ENCODE measurements at places on chromosomes 2 and 18.
A peak's percentile ranks its signal among the peaks of the same experiment; 100 is the strongest.

GRCh38 chr2:47091118-47091517 is 64.0 kb downstream of the STPG4 start:
- DNase-seq = no peak

GRCh38 chr18:12652861-12653401 is 5.0 kb downstream of the SPIRE1 start:
- DNase-seq = peak; percentile 56

DNA sequence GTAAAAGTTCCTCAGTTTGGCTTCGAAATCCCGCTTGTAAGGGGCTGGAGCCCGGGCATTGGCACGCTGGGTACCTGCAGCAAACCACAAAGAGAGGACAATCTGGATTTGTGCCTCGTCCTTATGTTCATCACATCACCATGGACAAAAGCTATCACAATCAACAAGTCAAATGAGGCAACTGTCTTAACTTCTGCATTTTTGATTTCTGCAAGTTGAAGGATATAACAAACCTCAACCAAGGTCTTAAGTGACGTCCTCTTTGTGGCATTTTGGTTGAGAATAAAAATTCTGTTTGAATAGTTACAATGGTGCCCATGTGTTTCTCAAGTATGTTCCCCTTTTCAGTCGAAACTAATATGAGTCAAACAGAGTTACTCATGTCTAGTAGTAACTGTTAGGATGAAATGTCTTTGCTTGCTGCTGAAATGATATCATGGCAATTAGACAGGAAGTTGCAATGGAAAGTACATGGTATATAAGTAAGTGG is 70.8 kb upstream of the STK17B start:
- DNase-seq = no peak

DNA sequence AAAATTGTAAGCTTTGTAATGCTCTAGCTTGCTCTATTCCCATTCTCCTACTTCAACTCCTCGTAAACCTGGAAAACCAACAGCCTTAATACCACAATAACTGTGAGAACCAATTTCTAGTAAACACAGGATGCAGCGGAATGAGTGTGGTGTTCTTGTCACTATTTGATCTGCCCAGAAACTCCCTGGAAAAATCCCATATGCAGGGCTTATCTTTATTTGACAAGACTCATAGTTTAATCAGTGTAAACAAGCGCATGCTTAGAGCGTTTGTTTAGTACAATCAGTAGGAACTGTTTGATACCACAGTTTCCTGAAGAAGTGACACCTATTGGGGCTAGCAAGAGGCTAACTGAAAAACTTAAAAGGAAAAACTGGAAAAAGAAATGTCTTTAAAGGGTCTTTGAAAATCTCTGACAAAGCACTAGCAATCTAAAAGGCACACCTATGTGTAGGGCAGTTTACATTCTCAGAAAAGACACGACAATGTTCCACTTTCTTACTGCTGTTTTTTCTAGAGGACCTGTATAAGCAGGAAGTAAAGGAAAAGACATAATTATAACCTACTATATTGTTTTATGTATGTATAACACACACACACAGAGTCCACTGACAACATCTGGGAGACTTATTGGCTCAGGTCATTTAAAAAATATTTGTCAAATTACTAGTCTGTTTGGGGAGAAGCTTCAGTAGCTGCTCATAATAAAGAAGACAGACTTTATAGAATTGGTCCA is 241.4 kb upstream of the KLHL14 start:
- no peak for DNase-seq

DNA sequence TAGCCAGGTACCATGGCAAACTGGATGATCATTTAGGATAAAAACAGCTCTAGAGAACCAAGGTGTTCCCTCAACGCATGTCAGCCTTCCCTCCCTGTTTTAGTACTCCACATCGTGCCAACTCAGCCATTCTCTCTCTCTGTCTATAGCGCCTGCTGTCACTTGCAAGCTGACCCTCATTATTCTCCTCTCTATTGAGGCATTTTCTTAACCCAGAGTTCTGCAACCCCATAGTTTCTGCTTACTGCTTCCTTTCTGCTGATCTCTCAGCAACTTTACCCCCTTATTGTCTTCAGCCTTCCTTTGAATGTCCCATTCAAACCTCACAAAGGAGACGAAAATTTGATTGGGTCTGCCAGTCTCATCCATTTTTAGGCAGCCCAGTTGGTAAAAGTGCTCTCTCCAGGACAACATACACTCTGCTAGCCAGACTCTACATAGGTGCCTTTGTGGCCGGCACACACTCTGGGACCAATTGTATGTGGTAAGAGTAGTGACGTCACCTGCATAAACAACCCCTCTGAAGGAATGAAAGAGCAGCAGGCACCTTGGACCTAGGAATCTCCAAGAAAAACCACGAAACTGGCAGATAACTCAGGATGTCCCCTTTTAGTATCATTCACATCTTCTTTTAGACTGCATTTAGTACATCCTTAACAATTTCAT is 367.2 kb upstream of the KCNH7 start:
- no peak for DNase-seq

DNA sequence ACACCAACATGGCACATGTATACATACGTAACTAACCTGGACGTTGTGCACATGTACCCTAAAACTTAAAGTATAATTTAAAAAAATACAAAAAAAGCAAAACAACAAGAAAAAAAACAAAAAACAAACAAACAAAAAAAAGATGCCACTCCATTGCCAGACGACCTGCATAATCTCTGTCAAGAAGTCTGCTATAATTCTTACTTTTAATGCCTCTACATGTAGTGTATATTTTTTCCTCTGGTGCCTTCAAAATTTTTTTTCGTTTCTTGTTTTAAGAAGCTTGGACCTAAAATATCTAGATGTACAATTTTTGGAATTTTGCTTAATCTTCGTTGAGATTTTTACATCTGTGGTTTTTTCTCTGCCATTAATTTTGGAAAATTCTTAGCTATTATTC is 235.6 kb upstream of the ZNF521 start:
- DNase-seq = no peak

- no peak for DNase-seq
Measured at GRCh38 chr2:109422758-109423500, 190.8 kb downstream of the SEPTIN10 start.

GRCh38 chr2:160054984-160055725 is 7.3 kb downstream of the PLA2R1 start:
- no peak for DNase-seq

DNA sequence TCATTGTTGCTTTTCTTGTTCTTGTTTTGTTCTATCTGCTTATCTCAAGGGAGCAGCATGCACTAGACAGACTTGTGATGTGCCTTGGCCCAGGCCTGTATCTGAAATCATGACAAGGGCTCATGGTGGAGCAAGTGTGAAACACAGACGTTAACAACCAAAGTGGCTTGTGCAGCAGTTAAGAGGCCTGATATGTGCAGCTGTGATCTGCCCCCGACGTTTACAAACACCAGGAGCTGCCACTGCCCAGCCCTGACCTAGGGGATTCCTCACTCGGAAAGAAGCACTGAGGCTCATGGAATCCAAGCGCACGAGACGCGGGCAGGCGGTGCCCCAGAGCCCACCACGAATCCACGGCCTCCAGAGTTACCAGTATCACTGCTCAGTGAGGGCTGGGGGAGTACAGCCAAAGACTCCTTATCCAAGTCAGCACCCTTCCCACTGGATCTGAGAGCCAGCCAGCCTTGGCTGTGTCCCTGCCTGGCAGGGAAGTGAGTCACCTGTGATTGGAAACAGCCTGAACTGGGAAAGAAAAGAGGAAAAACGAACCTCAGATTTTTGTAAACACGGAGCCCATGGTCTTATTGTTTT is 62.3 kb upstream of the SNTG2 start:
- no peak for DNase-seq

- no peak for DNase-seq
Measured at GRCh38 chr18:34794348-34794747, 84.2 kb downstream of the DTNA start.

DNA sequence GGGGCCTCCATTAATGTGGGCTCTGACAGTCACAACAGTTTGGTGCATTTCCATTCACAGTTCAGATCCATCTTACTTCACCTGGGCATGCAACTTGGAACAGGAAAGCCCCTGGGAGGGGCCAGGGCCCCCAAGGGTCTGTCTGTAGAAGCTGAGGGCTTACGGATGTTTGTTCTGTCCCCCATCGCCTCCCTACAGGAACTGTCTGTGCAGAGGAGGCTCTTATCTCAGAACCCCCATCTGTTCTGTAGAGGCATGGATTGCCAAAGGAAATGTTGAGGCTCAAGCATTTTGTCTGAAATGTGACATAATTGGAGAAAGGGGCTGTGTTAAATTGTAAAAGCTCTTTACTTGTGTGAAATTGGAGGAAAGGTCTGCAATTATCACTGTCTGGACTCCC is 334.3 kb downstream of the CLIP4 start:
- DNase-seq = no peak

GRCh38 chr2:226578879-226579278 is 220.7 kb downstream of the IRS1 start:
- no peak for DNase-seq

- DNase-seq = no peak
Measured at GRCh38 chr2:137237055-137237454, 471.7 kb downstream of the THSD7B start.

DNA sequence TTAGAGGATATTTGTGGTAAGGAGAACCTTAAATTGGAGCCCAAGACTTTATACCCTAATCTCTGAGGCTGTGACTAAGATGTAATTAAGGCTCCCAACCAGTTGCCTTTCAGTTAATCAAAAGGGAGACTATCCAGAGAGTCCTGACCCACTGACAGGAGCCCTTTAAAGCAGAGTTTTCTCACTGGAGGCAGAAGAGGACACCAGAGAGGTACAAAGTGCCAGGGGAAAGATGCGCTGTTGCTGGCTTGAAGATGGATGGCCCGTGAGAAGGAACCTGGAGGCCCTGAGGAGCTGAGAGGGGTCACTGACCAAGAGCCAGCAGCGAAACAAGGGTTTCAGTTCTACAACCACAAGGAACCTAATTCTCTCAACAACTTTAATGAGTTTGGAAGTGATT is 137.3 kb downstream of the TMEM131 start:
- no peak for DNase-seq

- DNase-seq = peak; percentile 37
Measured at GRCh38 chr2:202317080-202317857, 51.7 kb downstream of the NOP58 start.

DNA sequence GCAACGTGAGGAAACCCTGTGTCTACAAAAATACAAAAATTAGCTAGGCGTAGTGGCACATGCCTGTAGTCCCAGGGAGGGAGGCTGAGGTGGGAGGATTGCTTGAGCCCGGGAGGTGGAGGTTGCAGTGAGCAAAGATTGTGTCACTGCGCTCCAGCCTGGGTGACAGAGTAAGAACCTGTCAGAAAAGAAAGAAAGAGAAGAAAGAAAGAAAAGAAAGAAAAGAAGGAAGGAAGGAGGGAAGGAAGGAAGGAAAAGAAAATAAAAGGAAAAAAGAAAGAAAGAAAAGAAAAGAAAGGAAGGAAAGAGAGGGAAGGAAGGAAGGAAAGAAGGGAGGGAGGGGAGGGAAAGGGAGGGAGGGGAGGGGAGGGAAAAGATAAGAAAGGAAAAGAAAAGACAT is 89.9 kb upstream of the HPCAL1 start:
- DNase-seq = no peak

DNA sequence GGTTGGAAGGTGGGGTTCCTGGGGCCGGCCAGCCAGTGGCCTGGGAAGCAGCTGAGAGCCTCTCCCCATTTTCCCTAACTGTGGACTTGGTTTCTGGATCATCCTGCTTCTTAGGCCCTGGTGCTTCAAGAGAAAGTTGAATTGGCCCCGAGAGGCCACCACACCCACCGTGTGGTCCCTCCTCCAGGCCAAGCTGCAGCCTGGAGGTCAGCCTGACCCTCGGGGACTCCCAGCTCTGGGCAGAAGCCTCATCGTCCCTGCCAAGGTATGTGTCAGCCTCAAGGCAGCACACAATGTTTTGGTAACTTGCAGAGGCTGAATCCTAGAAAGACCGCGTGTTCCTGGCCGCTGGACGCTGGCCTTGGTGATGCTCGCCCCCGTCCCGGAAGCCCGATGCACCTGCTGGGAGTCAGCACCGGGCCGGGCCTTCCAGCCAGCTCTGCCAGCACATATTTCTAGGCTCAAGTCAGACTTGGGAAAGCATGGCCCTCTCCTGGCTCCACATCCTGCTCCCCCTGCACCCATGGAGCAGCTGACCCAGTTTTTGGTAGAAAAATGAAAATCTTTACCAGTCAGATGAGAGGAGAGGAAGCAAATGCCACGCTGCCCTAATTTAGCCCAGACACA is 72.6 kb downstream of the ACTR2 start:
- DNase-seq = no peak

DNA sequence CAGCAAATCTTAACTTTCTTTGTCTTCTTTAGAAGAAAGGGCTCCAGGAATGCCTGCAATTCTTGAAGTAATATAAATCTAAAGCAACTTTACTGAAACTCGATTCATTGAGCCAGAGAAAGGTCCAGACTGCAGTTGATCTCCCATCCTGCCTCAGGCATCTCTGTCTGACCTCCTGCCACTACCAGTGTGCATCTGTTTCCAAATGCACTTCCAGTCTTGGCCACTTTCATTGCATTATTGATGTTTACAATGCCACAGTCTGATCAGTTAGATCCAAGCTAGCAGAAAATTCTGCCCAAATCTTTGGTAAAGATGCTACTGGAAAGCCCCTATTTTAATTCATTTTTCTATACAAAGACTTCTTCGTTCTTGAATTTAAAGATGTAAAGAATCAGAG is 158.0 kb downstream of the RAPGEF4 start:
- peak; percentile 54 for DNase-seq

- DNase-seq = no peak
Measured at GRCh38 chr18:31430554-31430953, 17.0 kb upstream of the DSG3 start.

- DNase-seq = no peak
Measured at GRCh38 chr2:23083966-23084365, 301.0 kb upstream of the KLHL29 start.

GRCh38 chr2:129376426-129377077 is 602.9 kb upstream of the RAB6C start:
- DNase-seq = no peak

DNA sequence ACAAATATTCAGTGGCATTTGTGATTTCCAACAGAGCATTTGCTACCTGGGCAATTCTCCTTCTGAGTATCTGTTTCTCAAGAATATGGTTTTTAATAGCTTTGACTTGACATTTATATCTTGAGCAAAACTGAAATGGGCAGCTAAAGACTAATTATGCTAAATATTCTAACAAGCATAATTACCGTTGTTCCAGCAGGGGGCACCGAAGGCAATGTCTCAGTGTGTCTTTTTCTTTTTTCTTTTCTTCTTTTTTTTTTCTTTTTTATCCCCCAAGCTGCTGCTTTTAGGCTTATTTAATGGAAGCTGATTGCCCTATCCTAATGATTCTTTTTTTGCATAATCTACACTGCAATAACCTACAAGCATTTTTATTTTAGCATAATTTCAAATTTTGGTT is 138.9 kb upstream of the NABP1 start:
- DNase-seq = peak; percentile 39

GRCh38 chr18:68498636-68499035 is 216.3 kb downstream of the TMX3 start:
- DNase-seq = no peak

Data from SK-N-SH (cell line).